ENCODE measurements at places on chromosomes 12 and 14.

- DNase-seq: no peak
Measured at GRCh38 chr12:42810006-42810405, 220.5 kb upstream of the PRICKLE1 start.

GRCh38 chr12:109830718-109831117 is 2.5 kb downstream of the TRPV4 start:
- DNase-seq: no peak

- DNase-seq: no peak
Measured at GRCh38 chr14:81340201-81340600, 59.9 kb downstream of the STON2 start.

GRCh38 chr14:78028471-78028870 is 141.7 kb upstream of the NRXN3 start:
- DNase-seq: no peak

DNA sequence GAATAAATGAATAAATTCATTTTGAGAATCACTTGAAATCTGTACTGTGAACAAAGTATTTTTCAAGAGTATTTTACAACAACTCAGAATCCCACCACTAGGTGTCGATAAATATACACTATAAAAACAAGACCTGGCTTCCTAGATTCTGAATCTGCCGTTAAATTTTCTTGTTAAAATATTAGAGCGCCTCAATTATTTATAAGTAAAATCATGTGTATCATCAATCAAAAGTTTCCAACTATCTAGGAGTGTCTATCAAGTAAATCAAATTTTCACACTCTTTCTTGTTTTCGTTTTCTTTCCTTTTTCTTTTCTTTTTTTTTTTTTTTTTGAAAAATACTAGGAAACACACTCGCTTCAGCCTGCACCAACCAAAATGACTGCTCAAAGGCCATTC is 179.2 kb upstream of the DCN start:
- no peak for DNase-seq

GRCh38 chr14:76034566-76034965 is 49.0 kb downstream of the IFT43 start:
- DNase-seq: no peak

GRCh38 chr12:44287545-44287944 is 451.7 kb downstream of the TMEM117 start:
- no peak for DNase-seq

GRCh38 chr12:127014079-127014478 is 1252.9 kb upstream of the TMEM132C start:
- DNase-seq: no peak

DNA sequence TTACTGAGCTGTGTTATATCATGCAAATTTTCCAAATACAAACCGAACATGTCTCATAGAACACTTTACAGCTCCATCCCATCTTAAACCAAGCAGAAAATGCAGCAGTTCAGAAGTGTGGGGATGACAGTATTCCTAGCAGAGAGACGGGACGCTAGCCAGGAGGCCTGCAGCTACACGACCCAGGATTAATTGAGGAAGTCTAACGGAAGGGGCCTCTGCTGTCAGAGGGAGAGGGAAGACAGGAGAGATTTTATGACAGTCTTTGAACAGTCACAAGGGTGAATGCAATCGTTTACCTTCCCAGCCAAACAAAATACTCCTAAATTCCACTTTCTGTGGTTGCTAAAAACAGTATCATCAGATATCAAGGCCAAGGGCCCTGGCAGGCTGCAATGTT is 261.9 kb downstream of the TMEM132D start:
- no peak for DNase-seq

DNA sequence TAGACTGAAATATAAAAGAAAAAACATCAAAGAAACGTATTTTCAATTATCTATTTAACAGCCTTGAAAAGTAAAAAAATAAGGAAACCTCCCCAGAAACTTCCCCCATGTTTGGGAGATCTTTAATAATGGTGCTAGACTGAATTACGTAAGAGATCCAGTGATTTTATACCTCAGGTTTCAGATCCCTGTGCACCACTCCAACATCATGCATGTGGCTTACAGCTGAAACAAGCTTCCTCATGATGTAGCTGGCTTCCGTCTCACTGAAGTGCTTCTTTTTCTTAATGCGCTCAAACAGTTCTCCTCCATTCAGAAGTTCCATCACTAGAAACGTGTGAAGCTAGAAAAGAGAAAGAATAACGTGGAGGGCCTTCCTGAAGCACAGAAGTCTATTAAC is 78.0 kb upstream of the TTC7B start:
- no peak for DNase-seq

GRCh38 chr12:57098546-57098945 is 9.6 kb downstream of the NAB2 start:
- no peak for DNase-seq

- DNase-seq: no peak
Measured at GRCh38 chr12:121523741-121524140, 57.1 kb downstream of the KDM2B start.

DNA sequence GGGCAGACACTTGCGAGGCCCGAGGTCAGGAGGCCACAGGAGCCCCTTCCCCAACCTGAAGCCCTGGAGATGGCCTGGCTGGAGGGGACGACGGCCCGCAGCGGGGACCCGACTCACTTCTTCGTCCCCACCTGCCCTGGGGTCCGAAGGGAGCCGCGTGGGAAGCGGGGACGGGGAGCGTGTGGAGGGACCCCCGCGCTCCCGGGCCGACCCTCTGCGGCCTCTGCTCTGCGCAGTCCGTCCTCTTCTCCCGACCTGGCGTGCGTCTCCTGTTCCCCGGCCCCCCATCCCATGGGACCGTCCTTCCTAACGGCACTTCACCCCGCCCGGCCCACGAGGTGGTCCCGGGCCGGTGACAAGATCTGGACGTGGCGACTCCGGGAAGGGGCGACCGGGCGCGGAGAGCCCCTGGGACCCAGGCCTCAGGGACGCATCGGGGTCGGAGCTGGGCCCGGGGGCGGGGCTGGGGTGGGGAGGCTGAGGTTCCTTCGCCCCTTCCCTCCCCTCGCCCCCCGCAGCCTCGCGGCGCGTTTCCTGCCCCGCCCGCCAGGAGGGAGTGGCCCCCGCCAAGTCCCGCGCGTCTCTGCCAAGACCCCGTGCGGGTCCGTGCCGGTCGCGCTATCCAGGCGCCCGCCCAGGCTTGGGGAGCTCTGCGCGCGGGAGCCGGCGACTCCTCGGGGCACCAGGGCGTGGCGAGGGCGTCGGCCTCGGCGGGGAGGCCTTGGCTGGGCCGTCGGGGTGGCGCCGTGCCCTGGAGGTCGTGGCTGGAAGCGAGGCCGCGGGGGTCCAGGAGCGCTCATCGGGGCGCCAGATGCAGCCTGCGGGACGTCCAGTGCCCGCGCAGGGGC is 97.1 kb downstream of the TNFAIP2 start:
- DNase-seq: no peak

DNA sequence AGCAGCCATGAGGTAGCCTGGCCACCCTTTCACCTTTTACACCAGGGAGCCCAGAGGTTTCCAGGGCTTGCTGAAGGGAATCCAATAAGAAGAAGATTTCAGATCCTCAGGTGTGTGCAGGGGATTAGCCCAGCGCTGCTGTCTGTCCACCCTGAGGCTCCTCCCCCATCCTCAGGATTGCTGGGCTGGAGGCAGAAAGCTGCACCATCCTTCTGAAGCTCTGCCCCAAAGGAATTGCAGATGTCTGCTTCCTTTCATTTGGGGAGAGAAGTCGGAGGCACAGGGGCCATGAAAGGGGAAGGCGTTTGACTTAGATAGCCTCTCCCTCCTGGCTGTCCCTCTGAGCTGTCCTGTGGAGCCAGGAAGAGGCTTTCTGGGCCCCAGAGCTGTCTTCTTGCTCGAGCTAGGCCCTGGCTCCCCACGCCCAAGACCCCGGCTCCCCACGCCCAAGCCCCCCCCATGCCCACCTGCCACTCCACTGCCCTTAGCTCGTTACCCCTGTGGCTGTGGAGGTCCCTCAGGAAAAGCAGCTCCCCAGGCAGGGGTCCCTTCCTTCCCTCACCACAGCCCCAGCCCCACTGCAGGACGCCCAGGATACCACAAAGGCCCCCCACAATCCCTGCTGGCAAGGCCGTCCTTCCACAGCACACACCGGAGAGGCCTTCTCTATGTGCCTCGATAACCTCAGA is 359.0 kb downstream of the CACNA1C start:
- DNase-seq: no peak

GRCh38 chr14:78157494-78158437 is 12.4 kb upstream of the NRXN3 start:
- no peak for DNase-seq

DNA sequence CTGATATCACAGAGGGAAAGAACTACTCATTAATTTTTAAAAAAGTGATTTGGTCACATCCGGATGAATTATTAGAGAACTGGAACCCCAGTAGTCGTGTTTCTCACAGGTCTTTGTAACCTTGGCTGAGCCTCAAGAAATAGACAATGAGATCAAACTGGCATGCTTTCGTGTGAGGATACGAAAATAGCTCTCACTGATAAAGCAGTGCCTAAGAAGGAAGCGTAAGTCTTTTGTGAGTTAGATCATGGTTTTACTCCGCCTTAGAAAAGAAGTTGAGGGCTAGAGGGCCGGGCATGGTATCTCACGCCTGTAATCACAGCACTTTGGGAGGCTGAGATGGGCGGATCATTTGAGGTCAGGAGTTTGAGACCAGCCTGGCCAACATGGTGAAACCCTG is 33.8 kb upstream of the GALNT16 start:
- no peak for DNase-seq

DNA sequence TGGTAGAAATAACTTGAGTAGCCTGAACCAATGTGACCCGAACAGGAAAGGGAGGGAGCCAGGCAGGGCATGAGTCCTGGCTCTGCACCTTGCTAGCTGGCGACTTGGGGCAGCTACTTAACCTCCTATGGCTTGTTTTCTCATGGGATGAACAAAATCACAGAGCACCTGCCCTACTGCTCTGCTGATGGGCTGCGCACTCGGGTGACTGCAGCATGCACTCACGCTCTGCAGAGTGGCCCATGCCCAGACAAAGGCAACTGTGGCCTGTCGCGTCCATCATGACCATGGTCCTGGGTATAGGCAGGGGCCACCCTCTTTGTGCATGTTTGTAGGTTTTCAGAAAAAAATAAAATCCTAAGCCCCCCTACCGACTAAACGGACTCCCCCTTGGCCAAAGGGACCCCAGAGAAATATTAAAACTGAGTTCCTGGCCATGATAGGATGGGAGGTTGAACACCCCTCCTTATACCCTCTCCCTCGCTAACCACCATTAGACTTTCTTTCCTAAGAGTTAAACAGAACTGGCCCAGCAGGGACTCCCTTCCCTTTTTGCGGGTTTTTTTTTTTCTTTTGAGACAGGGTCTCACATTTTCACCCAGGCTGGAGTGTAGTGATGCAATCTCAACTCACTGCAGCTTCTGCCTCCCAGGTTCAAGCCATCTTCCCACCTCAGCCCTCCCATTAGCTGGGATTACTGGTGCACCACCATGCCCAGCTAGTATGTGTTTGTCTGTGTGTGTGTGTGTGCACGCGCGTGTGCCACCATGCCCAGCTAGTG is 32.5 kb downstream of the VWF start:
- DNase-seq: no peak

DNA sequence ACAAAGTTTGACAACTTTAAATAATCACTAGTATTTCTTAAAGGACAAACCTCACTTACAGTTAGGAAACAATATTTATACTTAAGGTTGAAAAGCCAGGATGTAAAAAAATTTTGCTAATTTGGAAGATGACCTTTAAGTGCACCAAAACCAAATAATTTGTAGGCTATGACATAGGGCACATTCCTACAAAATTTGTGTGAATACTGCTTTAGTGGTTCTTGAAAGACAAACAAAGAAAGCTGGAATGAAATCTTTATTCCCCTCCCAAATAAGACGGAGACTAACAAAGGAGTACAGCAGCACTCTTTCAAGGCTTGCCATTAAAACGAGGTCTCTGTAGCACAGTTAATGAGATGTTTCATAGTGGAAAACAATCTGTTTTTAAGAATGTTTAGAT is 45.6 kb downstream of the MSRB3 start:
- DNase-seq: no peak

- DNase-seq: no peak
Measured at GRCh38 chr12:89878327-89878726, 169.7 kb upstream of the ATP2B1 start.

DNA sequence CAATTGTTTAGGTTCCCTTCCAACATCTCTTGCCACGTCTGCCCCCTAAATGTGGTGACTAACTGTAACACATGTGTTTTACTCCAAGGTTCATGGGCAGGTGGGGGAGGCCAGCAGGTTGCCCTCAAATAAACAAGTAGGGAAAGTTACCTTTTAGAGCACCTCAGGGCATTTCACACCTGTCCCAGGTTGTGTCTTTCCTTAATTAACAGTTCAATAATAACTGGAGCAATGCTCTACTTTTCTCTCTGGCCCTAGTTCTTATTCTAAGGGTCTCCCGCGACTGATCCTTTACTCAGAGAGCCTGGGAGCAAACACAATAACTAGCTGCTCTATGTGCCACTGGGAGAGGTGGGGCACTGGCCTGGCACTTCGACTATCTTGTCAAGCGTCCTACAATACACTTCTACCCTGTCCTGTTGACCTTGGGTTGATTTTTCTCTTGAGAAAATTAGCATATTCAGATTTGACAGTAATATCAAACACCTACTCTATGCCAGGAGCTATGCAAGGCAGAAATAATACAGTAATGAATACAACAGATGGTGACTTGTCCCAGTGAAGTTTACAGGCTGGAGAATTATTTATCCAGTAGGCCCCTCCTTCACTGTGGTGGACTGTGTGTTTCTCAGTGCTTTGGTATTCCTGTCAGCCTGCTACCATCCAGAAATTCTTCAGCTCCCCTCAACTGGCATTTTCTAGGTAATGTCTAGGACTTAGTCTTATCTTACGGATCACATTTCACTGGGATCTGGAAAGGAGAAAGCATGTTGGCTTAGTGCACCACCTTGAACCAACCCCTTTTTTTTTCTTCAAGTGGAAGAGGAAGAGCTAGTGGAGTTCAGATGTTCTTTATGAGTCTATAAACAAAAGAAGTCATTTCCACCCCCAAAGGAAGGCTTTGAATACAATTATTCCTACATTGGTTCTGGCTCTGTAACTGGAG is 202.6 kb downstream of the CRADD start:
- DNase-seq: no peak

DNA sequence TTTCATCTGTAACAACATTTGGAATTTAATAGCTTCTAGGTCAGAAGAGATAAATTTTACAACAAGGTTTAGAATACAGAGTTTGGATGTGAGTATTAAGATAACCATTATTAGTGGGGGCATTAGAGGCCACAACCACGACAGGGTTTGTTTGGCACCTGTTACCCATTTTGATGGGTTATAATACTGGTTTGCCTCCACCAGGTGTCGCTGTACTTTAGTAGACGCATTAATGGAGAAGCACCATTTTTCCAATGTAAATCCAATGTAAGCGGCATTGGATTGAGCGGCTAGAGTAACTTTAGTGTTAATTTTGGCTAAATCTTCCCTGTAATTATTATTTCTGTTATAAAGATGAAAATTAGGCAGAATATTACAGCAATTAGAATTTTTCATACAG is 136.2 kb downstream of the SLCO1B3 start:
- no peak for DNase-seq

GRCh38 chr12:101789171-101789570 is 41.6 kb downstream of the GNPTAB start:
- no peak for DNase-seq

DNA sequence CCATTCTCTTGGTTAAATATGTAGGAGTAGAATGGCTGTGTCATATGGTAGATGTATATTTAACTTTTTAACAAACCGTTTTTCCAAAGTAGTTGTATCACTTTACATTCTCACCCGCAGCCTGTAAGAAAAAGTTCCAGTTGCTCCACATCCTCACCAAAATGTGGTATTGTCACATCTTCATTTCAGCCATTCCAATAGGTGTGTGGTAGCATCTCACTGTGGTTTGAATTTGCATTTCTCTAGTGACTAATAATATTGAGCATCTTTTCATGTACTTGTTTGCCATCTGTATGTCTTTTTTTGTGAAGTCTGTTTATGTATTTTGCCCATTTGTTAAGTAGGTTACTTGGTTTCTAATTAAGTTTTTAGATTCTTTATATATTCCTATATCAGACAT is 78.6 kb downstream of the TBK1 start:
- no peak for DNase-seq

Measured in ureter (tissue), 1 donor.